Glutamatergic neuron (in vitro differentiated cells): ENCODE measurements at places on chromosomes 16 and 17. TPM values are rescaled to one million over a fixed set of nuclear protein-coding genes. Genes with fewer than 3 reads are reported as not detected.

The C16orf82 gene
- total RNA-seq = not detected

DNA sequence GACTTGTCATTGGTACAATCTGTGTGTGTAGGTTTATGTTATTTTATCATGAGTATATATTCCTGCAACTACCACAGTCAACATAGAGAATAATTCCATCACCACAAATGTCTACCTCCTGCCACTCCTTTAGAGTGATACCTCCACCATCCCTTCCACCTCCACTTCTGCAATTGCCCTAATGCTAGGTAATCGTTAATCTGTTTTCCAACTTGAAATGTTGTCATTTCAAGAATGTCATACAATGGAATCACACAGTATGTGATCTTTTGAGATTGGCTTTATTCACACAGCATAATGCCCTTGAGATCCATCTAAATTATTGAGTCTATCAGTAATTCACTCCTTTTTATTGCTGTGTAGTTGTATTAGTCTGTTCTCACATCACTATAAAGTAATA is 414.8 kb upstream of the C16orf82 start:
- no peak for DNase-seq

DNA sequence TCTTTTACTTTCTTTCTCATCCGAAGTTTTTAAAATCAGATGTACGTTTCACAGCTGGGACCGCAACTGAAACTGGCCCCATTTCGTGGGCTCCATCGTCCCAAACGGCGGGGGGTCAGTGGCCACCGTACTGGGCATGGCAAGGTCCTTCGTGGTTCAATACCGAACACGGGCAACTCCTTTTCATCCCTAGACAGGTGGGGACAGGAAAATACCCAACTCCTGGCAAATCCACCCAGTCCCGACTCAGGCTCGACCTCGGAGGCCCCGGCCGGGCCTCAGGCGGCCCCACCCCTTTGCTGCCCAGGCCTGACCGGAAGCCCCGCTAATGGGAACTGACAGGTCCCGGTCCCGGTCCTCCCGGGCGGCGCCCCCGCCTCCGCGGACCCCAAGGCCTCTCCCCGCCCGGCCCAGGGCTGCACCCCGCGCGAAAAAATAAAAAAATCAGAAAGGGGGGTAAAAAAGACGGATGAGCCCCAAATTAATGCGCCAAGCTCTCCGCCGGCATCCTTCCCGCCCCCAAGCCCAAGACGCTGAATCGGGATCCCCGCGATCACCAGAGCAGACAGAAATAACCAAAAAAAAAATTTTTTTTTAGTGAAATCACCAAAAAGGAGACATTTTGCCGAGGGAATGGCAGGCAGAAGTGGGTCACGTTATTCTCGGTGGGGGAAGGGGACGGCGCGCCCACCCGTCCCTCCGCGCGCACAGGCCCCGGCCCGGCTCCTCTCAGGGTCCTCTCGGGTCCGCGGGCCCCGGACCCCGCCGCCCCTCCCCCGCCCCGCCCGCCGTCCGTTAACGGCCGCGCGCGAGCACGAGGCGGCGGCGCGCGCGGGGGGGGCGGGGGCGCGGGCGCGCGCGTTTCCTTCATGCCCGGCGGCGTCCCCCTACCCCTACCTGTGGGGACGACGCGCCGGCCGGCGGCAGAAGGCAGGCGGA is 562 bp downstream of the ZC3H7A start:
- DNase-seq = peak; percentile 75

The BTBD17 gene
- total RNA-seq = 310 TPM
